ENCODE measurements at places on chromosomes 2 and 18. TPM values are rescaled to one million over a fixed set of nuclear protein-coding genes. Genes with fewer than 3 reads are reported as not detected.
A peak's percentile ranks its signal among the peaks of the same experiment; 100 is the strongest.

- peak overlapping the region; percentile 32 for H3K4me3 ChIP-seq
- peaks cover 6% of the 10 kb centered on the region for H3K36me3 ChIP-seq
- H3K27ac ChIP-seq: peak overlapping the region; percentile 75
- H3K4me1 ChIP-seq: peaks cover 20% of the 10 kb centered on the region
- peak; percentile 57 for DNase-seq
Observed at GRCh38 chr2:200383380-200384110, 77.1 kb downstream of the SPATS2L start.

DNA sequence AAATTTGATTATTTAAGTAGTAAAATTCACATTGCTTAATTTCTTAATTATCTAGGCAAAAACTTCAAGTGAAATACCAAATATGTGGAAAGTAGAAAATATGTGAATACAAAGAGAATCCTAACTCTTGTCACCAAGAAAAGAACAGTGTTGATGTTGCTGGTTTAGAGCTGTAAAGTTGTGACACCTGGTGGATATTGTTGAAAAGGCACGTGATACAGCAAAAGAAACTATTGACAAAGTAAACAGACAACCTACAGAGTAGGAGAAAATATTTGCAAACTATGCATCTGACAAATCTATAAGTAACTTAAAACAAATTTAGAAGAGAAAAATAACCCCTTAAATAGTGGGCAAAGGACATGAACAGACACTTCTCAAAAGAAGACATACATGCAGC, 25.6 kb upstream of the ZC3H15 start:
- H3K27ac ChIP-seq: no peak overlapping the region
- H3K4me1 ChIP-seq: no peaks in the 10 kb centered on the region
- peaks cover 6% of the 10 kb centered on the region for H3K36me3 ChIP-seq

GRCh38 chr2:45688479-45689298, 37.2 kb downstream of the PRKCE start:
- no peak overlapping the region for H3K27ac ChIP-seq
- H3K4me1 ChIP-seq: peaks cover 9% of the 10 kb centered on the region
- no peak overlapping the region for H3K4me3 ChIP-seq
- no peak for DNase-seq
- no peaks in the 10 kb centered on the region for H3K27me3 ChIP-seq

GRCh38 chr18:1571206-1571605, 666.5 kb downstream of the ADCYAP1 start:
- no peaks in the 10 kb centered on the region for H3K27me3 ChIP-seq
- no peaks in the 10 kb centered on the region for H3K4me1 ChIP-seq
- H3K4me3 ChIP-seq: no peak overlapping the region
- DNase-seq: no peak
- H3K27ac ChIP-seq: no peak overlapping the region

DNA sequence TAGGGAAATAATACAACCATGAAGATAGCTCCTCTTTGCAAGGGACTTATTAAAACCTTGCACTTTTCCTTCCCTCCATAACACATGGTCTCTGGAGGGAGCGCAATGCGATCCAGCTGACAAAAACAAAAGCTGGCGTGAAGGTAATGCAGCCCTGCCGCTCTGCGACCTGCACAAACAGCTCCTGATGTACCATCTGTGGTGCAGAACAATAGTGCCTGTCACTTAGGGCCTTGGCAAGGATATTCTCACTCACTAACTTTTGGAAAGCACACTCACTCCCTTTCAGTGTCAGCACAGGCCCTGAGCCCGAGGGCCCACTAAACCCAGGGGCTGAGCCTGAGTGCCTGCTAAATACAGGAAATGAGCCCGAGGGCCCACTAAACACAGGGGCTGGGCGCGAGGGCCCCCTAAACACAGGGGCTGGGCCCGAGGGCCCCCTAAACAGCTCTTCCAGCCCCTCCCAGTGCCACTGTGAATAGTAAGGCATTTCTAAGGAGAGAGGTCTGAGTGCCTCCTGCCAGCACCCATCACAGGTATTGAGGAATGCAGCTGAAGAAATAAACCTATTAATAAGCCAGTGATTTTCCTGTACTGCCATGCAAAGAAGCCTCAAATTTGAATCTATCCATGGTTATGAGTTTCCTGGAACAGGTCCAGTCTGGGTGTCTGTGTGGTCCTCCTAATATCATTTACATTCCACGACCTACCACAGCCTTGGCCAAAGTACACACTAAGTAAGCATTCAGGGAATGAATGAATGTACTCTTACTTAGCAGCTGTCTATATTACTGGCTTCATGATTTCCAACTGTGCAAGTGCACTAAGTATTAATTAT, 9.3 kb downstream of the L3MBTL4 start:
- H3K27me3 ChIP-seq: no peaks in the 10 kb centered on the region
- H3K4me3 ChIP-seq: no peak overlapping the region
- peak overlapping the region; percentile 57 for H3K27ac ChIP-seq
- no peaks in the 10 kb centered on the region for H3K36me3 ChIP-seq

DNA sequence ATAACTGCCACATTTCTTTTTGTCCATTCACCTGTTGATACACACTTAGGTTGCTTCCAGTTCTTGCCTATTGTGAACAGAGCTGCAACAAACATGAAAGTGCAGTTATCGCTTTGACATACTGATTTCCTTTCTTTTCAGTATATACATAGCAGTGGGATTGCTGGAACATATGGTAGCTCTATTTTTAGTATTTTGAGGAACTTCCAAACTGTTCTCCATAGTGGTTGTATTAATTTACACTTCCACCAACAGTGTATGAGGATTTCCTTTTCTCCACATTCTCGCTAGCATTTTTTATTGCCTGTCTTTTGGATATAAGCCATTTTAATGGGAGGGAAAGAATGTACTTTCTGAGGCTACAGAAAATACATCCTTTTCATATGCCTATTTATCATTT, 167.4 kb downstream of the GULP1 start:
- no peak overlapping the region for H3K4me3 ChIP-seq
- H3K36me3 ChIP-seq: no peaks in the 10 kb centered on the region
- no peak overlapping the region for H3K27ac ChIP-seq
- H3K27me3 ChIP-seq: no peaks in the 10 kb centered on the region
- no peak for DNase-seq

DNA sequence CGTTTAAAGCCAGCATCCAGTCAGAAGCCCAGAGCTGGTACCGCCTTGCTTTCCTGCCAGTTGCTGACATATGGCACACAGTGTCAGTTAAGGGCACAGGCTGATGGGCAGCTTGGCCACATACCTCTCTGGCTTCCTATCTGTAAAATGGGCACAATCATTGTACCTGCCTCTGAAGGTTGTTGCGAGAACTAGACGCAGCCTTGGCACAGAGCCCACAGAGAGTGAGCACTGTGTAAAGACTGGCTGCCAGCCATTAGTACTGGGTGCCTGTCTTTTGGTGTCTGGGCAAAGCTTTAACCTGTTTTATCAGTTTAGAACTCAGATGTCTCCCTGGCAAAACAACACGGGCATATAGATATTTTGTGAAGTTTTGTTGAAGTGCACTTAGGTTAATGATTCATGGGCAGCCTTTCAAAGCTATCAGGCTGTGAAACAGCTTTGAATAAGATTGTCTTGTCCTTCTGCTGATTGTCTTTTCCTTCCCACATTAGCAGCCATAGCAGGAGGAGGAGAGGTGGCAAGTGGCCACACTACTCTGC, 269.5 kb downstream of the NEDD4L start:
- DNase-seq: peak; percentile 80
- H3K27ac ChIP-seq: peak overlapping the region; percentile 83
- H3K27me3 ChIP-seq: no peaks in the 10 kb centered on the region

GRCh38 chr18:70195852-70196434, 9.5 kb downstream of the RTTN start:
- no peak overlapping the region for H3K27ac ChIP-seq
- DNase-seq: peak; percentile 63
- no peaks in the 10 kb centered on the region for H3K27me3 ChIP-seq
- no peak overlapping the region for H3K4me3 ChIP-seq

GRCh38 chr2:103945083-103945482, 908.8 kb upstream of the POU3F3 start:
- DNase-seq: no peak
- H3K4me1 ChIP-seq: no peaks in the 10 kb centered on the region
- peaks cover 27% of the 10 kb centered on the region for H3K27me3 ChIP-seq
- H3K27ac ChIP-seq: no peak overlapping the region

GRCh38 chr2:216742411-216742810, 47.1 kb upstream of the IGFBP5 start:
- no peak overlapping the region for H3K27ac ChIP-seq
- peaks cover 24% of the 10 kb centered on the region for H3K27me3 ChIP-seq
- no peaks in the 10 kb centered on the region for H3K4me1 ChIP-seq
- no peaks in the 10 kb centered on the region for H3K36me3 ChIP-seq

GRCh38 chr2:105674859-105675541, 69.7 kb upstream of the NCK2 start:
- no peaks in the 10 kb centered on the region for H3K4me1 ChIP-seq
- H3K27ac ChIP-seq: no peak overlapping the region
- peaks cover 49% of the 10 kb centered on the region for H3K27me3 ChIP-seq

- peaks cover 4% of the 10 kb centered on the region for H3K4me1 ChIP-seq
- H3K27ac ChIP-seq: no peak overlapping the region
- no peak overlapping the region for H3K4me3 ChIP-seq
- DNase-seq: no peak
- no peaks in the 10 kb centered on the region for H3K27me3 ChIP-seq
Observed at GRCh38 chr2:196213252-196213980, 42.0 kb upstream of the STK17B start.

- H3K4me3 ChIP-seq: no peak overlapping the region
- H3K4me1 ChIP-seq: no peaks in the 10 kb centered on the region
- no peaks in the 10 kb centered on the region for H3K27me3 ChIP-seq
Observed at GRCh38 chr2:96875498-96876268, 5.8 kb upstream of the SEMA4C start.

GRCh38 chr2:214203744-214204289, 207.0 kb upstream of the VWC2L start:
- no peak overlapping the region for H3K4me3 ChIP-seq
- H3K4me1 ChIP-seq: no peaks in the 10 kb centered on the region
- peak; percentile 37 for DNase-seq
- H3K36me3 ChIP-seq: no peaks in the 10 kb centered on the region
- H3K27ac ChIP-seq: peak overlapping the region; percentile 16

GRCh38 chr2:74439373-74439772, 2.4 kb downstream of the RTKN start:
- peaks cover 21% of the 10 kb centered on the region for H3K36me3 ChIP-seq
- peak overlapping the region; percentile 78 for H3K4me3 ChIP-seq
- no peaks in the 10 kb centered on the region for H3K27me3 ChIP-seq
- DNase-seq: no peak

DNA sequence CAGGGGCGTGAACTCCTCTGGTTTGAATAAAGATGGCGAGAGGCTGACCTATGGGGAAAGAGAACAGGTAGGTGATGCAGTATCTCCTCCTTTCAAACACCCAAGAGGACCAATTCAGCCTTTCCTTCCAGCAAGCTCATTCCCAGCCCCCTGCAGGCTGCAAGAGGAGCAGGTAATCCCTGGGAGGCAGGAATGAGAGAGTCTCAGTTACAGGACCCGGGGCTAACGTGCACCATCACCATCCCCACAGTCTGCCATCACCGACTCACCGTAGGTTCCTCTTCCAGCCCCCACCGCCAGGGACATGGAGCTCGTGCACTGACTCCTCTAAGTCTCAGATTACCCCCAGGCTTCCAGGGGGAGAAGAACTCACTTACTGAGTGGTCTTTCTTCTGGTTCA, 26.7 kb downstream of the XDH start:
- no peak for DNase-seq
- H3K4me3 ChIP-seq: no peak overlapping the region
- H3K36me3 ChIP-seq: peaks cover 26% of the 10 kb centered on the region

DNA sequence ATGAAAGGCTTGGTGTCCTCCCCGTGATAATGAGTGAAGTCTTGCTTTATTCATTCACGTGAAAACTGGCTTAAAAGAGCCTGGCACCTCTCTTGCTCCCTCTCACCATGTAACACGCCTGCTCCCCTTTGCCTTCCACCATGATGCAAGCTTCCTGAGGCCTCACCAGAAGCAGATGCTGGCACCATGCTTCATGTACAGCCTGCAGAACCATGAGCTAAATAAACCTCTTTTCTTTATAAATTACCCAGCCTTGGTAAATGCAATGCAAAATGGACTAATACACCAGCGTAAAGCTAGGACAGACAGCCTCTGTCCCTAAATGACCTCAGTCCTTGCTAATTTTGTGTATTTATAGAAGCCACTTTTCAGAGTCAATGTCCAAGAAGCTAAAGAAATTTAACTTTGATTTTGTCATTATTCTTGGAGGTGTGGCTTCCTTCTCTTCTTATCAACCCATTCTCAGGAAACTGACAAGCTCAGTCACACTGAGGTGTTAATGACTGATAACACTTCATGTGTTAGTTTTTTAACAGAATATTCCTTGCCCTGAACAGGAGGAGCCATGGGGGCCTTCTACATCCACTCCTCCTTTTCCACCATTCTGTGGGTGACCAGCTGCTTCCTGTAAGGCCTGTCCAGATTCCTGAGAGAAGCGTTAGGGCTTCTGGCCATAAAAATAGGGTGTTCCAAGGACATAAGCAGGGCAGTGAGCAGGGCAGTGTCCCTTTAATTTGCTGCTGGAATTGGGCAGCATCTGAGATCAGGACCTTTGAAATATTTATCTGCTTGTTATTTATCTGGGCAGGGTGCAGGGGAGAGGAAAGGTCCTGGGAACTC, 38.0 kb upstream of the EPAS1 start:
- no peak overlapping the region for H3K27ac ChIP-seq
- DNase-seq: no peak
- no peak overlapping the region for H3K4me3 ChIP-seq
- H3K36me3 ChIP-seq: no peaks in the 10 kb centered on the region
- no peaks in the 10 kb centered on the region for H3K27me3 ChIP-seq

- H3K27ac ChIP-seq: no peak overlapping the region
- no peaks in the 10 kb centered on the region for H3K27me3 ChIP-seq
- H3K4me3 ChIP-seq: no peak overlapping the region
- no peaks in the 10 kb centered on the region for H3K36me3 ChIP-seq
Observed at GRCh38 chr2:160141419-160141818, 58.7 kb downstream of the ITGB6 start.

DNA sequence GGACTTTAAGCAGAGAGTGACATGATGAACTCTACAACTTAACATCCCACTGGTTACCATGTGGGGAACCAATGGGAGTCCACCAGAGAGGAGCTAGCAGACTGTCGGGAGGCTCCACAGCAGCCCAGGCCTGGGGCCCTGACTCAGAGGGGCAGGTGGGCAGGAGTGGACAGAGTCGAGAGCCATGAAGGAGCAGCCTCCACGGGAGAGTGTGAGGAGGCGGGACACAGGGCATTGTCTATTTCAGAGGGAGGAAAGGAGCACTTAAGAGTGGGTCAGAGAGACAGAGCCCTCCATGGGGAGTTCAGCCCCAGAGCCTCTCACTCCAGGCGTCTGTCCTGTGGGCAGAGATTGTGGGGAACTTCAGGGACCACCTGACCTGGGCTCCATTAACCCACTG, 118.7 kb downstream of the CYP26B1 start:
- H3K27me3 ChIP-seq: no peaks in the 10 kb centered on the region
- peaks cover 28% of the 10 kb centered on the region for H3K4me1 ChIP-seq
- H3K27ac ChIP-seq: no peak overlapping the region
- no peak for DNase-seq

GRCh38 chr2:105072039-105072438, 34.2 kb downstream of the MRPS9 start:
- no peak overlapping the region for H3K27ac ChIP-seq
- H3K36me3 ChIP-seq: peaks cover 6% of the 10 kb centered on the region
- no peaks in the 10 kb centered on the region for H3K4me1 ChIP-seq
- H3K27me3 ChIP-seq: no peaks in the 10 kb centered on the region
- DNase-seq: no peak

Gene NYAP2
- not detected for total RNA-seq

Gene PRSS56
- total RNA-seq: not detected

Gene ERBB4
- not detected for total RNA-seq

Gene DYNAP
- 0.59 TPM for total RNA-seq

Gene CDK15
- not detected for total RNA-seq

Gene CLIP4
- 77.8 TPM for total RNA-seq

Gene SMYD1
- total RNA-seq: not detected
